ENCODE measurements at places on chromosomes 4 and X.

- DNase-seq: no peak
Measured at GRCh38 chrX:9081271-9081670, 47.3 kb upstream of the FAM9B start.

DNA sequence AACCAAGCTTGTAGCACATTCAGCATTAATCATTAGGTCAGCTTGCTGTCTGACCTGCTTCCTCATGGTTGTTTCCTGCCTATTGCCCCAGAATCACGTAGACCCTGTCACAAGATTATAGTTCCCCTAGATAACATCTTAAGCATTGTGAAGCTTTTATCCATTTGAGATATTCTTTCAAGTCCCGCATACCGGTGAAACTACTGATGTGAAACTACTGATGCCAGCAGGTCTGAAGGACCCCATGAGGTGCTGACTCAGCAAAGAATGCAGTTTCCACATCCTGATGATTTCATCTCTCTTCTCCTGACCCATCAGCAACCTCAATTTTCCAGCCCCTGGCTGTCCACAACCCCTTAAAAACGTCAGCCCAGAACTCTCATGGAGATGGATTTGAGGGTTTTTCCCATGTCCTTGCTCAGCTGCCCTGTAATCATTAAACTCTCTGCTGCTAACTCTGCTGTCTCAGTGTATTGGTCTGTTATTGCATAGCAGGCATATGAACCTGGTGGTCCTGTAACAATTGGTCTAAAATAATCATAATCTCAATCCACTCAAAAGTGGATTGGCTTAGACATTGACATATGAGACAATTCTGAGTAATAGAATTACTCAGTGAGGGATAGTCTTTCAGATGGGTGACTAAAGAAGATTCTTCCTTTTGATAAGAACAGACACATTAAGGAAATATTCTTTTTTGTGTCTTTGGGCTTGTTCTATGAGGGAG is 26.3 kb upstream of the UBA6 start:
- DNase-seq: no peak

DNA sequence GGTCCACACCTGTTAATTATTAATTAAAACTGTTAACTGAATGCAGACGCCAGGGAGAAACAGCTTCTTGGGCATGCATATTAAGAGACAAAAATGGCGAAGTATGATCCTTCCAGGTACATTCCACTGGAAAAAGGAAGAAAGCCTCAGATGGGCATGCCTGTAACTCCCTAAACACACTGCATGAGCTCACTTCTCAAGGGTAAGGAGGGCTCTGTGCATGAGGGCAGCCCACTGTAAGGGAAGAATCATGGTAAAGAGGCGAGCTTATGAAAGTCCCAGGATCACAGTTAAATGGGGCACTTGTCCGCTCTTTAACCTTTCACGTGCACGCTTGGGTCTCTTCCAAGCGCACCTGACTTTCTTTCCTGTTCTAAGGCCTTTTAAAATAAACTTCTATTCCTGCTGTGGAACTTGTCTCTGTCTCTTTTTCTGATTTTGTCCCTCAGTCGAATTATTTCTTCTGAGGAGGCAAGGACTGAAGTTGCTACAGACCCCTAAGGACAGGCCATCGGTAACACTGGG is 321.7 kb downstream of the PPP1R2C start:
- no peak for DNase-seq

GRCh38 chr4:166972071-166972470 is 262.2 kb downstream of the SPOCK3 start:
- DNase-seq: no peak

DNA sequence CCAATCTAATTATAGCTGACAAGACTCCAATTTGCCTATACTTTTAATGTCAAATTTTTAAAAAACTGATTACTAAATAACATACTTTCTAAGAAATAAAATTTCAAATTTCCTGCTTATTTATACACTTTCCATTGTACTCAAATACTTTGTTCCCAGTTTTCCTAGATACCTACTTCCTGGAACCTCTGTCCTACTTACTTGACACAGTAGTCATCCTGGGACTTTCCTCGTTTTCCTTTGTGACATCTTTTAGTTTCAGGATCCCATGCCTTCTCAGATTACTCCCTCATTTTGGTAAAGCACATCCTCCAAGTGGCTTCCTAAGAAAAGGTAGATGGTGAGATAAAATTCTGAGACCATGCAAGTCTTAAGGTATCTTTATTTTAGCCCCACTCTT is 13.3 kb upstream of the FAM184B start:
- DNase-seq: no peak

DNA sequence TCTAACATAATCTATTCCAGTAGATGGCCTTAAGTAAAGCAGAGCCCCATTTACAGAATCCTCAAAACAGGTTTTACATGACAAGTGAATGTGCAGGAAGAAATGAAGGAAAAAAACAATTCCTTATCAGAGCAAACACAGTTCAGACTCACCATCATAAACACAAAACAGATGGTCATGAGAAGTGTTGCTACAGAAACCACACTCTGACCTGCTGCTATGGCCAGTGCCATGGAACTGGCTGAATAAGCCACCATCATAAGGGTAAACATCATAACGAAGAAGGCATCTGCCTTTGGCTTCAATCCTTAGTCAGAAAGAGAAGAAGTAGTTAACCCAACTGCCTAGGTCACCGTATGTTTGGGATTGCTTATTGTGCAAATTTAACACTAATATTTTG is 61.1 kb downstream of the ABCG2 start:
- DNase-seq: no peak

DNA sequence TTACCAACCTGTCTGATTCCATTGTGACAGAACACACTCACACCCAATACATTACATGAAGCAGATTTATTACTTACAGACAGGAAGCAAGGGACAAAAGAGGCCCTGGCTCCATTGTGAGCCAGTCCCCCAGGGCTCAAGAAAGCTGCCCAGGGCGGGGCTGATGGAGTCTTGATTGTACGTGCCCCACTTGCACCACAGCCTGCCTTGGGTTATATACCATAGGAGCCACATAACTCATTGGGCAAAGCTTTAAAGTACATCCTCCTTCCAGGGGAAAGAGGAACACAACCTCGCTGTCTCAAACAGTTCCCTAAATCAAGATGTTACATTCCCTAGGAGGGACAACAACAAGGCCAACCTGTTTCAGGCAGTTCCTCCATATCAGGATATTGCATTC is 3.4 kb upstream of the ZRSR2 start:
- no peak for DNase-seq

GRCh38 chr4:168633064-168633463 is 136.2 kb downstream of the PALLD start:
- no peak for DNase-seq

GRCh38 chr4:106583567-106583966 is 215.0 kb upstream of the GIMD1 start:
- DNase-seq: no peak

DNA sequence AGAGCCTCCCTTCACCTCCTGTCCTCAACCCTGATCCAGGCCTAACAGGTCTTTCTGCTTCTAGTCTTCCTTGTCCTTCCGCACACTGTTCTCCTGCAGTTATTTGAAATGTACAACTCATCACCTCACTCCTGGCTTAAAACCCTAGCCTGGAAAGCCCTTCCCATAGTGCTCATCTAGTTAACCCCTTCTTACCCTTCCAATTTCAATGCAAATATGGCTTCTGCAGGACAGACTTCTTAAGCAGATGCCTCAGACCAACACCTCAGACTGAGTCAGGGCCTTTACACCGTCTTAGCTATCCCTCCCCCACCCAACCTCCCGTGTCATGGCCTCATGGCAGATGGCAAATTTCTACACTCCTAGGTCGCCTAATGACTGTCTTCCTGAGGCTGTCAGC is 130.4 kb downstream of the BCOR start:
- no peak for DNase-seq

DNA sequence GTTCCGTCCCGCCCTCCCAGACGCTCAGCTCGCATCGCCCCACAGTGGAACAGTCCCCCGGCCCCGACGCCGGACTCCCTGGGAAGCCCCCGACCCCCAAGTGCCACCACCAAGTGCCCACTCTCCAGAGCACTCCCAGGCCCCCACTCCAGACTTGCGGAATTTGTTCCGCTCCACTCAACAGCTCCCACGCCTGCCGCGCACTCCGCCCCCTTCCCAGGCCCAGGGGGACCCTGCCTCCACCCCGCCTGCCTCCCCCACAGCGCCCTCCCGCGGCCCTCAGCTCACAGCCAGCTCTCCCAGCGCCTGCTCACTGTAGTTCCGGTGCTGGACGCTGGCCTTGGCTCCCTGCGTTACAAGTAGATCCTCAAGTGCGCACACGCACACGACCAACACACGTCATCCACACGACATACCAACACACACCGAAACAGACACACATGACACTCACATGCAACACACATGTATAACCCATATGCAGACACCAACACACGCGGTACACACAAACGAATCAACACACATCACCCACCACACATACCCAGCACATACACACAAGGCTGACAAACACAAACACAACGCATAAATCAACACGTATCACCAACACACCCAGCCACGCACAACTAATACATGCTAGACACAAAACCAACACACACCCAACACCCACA is 8.0 kb downstream of the MSX1 start:
- no peak for DNase-seq

GRCh38 chr4:90145319-90145718 is 18.1 kb downstream of the CCSER1 start:
- DNase-seq: no peak

DNA sequence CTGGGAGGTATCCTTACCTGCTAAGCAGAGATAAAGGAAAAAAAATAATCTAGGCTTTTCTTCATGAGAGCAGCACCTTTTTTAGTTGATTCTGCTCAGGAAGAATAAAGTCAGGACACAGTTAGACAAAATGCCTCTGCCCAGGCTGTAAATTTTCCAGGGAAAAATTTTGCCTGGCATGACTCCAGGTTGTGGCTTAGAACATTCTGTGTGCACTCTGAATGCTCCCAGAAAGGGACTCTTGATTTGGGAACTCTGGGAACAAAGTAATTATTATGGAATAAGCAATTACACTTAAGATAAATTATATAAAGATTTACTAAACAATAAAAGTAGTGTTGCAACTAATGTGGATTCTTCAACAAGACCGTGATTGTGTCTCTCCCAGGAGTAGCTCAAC is 826.2 kb upstream of the TENM3 start:
- DNase-seq: no peak

- no peak for DNase-seq
Measured at GRCh38 chrX:18875256-18875878, 108.5 kb downstream of the PHKA2 start.

- DNase-seq: no peak
Measured at GRCh38 chr4:130035391-130035790, 939.4 kb downstream of the C4orf33 start.

GRCh38 chrX:53538781-53539180 is 104.6 kb upstream of the HSD17B10 start:
- DNase-seq: no peak

DNA sequence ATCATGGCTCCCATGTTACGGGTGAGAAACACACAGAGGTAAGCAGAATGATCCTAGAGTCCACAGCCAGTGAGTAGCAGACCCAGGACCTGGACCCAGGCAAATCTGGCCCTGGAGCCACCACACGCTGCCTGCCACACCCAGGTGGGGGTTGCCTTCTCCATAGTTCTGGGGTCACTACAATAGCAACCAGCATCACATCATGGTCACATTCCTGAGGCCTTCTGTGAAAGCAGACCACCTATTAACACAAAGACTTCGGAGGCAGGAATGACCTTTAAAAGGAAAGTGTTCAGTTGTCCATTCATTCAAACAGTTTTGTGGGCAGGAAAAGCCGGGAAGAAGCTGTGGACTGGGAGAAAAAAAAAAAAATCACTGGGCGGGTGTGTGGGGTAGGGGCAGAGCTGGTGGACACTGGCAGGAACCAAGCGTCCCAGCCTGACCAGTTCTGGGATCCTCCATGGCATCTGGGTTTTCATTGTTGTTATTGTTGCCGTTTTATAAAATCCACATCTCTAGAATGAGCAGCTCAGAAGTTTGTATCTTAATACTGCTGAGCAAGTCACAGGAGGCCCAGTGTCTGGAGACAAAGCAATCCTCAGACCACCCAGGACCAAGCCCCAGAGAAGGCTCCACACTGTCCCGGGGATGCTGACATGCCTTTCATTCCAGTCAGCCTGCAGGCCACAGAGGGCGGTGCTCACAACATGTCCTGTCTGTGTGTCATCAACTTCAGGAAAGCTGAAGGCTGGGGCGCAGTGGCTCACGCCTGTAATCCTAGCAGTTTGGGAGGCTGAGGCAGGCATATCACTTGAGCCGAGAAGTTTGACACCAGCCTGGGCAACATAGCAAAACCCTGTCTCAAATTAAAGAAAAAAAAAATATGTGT is 67.0 kb downstream of the SEL1L3 start:
- no peak for DNase-seq

GRCh38 chr4:82031376-82031927 is 342.3 kb downstream of the HNRNPD start:
- no peak for DNase-seq

DNA sequence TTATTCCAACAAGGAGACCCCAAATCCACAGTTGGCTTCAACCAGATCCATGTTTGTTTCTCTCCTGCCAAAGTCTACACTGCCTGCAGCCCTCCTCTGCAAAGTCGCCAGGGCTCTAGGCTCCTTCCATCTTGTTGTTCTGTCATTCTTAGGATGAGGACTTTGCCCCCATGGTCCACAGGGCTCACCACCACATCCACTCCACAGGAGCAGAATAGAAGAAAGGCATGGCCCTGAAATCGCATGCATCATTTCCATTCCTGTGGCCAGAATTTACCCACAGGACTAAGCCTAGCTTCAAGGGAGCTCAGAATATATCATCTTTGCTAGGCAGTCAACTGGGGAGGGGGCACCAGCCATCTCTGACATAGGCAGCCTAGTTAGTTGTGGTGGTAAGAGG is 254.7 kb downstream of the FBXW7 start:
- DNase-seq: no peak

DNA sequence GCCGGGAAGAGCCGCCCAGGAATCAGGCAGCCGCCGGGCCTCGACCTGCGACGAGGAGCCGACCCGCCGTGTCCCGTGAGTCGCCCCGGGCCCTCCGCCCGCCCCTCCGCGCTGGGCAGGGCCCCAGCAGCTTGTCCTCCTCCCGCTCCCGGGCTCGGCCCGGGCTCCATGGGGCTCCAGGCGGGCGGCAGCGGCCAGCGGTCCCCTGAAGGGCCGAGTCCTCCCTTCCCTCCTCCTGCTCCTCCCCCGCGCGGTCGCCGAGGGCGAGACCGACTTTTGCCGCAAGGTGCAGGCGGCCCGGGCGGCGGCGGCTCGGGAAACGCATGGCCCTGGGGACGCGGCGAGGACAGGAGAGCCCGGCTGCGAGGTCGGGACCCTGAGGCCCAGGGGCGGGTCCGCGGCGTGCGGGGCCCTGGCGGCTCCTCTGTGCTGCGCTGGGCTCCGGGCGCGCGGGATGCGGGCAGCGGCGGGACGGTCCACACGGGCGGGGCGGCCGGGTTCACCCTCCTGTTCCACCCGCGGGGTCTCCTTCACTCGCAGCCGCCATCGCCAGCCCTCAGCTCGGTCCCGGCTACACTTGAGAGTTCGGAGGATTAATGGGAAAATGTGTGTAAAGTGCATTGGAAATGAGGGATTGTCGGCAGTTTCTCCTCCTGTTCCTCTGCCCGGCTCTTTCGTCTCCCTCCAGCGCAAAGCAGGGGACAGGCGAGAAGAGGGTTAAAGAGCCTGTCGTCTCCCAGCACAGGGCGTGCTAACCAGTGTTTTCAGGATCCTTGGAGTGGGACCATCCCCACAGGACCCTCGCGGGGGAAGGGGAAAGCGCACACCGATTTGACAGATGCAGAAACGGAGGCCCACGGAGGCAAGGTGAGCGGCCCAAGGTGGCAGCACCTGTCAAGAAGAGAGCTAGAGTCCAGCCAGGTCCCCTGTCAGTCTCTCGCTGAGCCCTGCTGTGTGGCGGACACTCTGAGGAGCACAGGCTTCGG is 16.6 kb upstream of the ZNF718 start:
- DNase-seq: no peak

GRCh38 chrX:115419069-115419468 is 129.6 kb downstream of the LUZP4 start:
- DNase-seq: no peak

- DNase-seq: no peak
Measured at GRCh38 chrX:80285131-80285773, 135.0 kb upstream of the TENT5D start.
